ENCODE measurements at places on chromosomes 11 and 22.

- no peak for DNase-seq
Observed at GRCh38 chr11:85813721-85814120, 2.8 kb upstream of the SYTL2 start.

GRCh38 chr11:133506023-133506422, 26.3 kb downstream of the OPCML start:
- DNase-seq = no peak

DNA sequence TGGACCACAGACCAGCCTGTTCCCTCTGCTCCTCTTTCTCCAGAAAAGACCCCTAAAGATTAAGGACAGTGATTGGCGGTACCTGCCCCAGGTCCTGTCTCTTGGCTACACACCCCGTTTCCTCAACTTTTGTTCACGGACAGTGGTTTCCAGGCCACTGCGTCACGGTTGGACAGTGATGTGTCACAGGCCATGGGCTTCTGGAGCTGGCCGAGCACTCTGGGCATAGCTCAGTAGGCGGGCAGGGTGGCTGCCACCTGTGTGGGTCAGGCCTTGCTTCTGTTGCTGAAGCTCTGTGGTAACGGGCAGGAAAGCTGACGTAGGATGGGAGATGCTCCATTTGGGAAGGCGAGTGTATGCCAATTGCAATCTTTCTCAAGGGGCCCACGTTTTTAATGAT, 13.6 kb downstream of the TUB start:
- no peak for DNase-seq

DNA sequence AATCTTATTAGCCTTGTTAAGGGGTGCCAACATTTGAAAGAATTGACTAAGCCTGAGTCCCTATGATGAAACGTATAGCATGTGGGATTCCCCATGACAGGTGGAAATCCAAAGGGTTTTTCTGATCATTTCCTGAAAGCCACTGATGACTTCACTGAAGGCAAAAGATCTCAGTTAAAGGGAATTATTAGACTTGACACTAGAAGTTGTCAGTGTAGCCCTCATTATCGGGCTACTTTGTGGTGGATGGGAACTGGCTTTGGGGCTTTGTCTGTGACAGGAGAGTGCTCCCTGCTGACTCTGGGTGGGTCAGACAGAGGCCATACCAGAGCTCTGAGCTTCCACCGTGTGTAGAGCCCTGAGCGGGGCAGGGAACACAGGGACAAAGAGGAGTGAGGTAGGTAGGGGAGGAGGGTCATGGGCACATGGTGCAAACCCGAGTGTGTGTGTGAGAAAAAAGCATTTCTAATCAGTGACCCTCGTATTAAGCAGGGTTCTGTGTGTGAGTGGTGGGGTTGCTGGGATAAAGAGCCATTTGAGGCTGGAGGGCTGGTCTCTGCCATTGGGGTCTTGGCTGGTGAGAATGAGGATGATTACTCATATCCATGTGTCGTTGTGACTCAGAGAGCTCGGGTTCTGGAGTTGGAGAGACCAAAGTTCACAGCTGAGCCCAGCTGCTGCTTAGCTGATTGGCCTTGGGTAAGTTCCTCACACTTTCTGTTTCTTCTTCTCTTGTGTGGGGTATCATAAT, 101.1 kb downstream of the GRIK4 start:
- no peak for DNase-seq

- no peak for DNase-seq
Observed at GRCh38 chr11:12602421-12602820, 71.8 kb upstream of the TEAD1 start.

GRCh38 chr11:22567759-22568158, 57.9 kb downstream of the FANCF start:
- DNase-seq = no peak

- DNase-seq = no peak
Observed at GRCh38 chr11:20608934-20609333, 9.5 kb downstream of the SLC6A5 start.

DNA sequence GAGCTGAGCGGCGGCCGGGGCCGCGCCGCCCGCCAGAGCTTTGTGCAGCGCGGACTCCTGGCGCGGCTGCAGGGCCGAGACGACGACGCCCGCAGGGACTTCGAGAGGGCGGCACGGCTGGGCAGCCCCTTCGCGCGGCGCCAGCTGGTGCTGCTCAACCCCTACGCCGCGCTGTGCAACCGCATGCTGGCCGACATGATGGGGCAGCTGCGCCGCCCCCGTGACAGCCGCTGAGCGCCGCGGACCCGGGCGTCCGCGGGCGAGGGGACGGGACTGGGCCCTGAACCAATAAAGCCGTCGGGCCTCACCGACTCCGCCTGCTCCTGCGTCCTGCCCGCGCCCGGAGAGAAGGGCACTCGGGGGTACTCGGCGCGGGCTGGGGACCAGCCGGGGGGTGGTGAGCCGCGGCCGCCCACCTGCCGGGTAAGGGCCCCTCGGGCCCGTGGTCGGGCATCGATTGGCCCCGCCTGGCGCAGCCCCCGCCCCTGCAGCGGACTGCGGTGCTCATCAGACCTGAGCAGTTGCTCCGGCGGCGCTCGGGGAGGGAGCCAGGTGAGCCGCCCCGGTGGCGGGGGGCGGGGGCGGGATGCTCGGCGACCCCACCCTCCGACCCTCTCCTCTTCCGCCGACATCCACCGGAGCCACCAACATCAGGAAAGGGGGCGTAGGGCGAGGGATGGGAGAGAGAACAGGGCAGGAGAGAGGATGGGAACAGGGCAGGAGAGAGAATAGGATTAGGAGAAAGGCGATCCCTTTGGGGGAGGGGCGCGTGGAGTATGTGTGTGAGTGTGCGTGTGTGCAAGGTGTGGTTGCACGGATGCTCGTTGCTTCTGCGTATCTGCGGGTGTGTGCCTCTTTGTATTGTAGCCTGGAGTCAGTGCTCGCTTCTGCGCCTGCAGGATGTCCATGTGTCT, at the start of gene TMEM25:
TSS of gene TMEM25 (plus strand) at position 510 of the 914 bp plus-strand sequence. CDS start 610 bp downstream, outside the sequence.
- no peak for DNase-seq

All from NCI-H187 treated with DMSO at 0.1 percent for 48 hours (cell line).